Activated CD4-positive, alpha-beta T cell treated with anti-CD3 and anti-CD28 coated beads for 4 hours (primary cell): ENCODE measurements at places on chromosomes 5 and 9.

DNA sequence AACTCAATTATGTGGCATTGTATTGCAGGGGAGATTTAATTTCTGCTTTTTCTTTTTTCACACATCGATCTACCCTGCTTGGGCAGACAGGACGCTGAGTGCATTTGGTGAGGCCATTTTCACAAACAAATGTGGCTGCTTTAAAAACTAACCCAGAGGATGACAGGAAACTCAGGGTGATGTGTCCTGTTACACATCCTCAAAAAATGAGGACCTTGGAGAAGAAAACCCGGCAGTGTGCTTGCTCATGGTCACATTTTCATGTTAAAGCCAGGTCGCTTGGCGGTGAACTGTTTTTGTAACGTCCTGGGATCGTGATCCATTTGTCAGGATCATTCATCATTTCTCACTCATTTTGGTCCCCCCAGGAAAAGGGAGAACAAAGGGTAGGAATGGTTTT, 478.3 kb upstream of the ADAMTS16 start:
- no peak for DNase-seq

- DNase-seq = no peak
Measured at GRCh38 chr9:137975527-137975913, 97.9 kb downstream of the CACNA1B start.

GRCh38 chr5:78907255-78907891, 77.7 kb downstream of the ARSB start:
- DNase-seq = no peak

GRCh38 chr9:97484134-97484533, 17.3 kb upstream of the TMOD1 start:
- no peak for DNase-seq

DNA sequence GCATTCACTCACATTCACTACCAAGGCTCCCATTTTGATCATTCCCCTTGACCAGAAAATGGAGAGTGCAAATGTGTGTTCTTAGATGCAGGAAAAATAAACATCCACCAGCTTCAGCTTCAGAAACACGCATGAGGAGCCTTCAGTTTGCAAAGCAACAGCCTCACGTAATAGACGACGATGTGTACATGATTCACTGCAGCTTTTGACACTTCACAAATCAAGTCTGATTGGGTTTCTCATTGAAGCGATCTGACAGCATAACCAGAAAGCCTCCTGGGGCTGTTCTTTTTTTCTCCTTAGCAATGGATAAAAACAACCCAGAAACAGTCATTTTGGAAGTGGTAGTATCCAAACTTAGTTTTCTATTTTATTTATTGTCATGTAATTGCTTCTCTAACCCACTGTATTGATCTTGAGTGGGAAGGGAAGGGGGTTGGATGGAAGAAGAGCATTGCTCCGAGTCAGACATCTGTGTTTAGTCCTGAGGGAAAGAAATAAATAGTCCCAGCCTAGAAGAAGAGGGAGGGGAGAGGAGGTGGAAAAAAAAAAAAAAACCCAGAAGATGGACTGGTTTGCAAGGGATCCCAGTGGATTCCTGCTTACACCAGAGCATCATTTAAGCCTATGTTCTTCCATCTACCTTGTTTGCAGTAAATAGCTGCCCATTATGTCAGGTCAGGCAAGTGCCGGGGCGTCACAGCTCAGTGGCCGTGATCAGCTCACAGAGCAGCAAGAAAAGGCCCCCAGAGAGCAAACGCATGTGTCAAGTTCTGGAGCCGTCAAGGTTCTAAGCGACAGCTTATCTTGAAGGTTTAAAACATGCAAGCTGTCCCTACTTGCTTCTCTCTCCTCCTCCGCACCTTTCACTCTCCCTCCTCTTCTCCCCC, 190.2 kb upstream of the SNX2 start:
- no peak for DNase-seq

DNA sequence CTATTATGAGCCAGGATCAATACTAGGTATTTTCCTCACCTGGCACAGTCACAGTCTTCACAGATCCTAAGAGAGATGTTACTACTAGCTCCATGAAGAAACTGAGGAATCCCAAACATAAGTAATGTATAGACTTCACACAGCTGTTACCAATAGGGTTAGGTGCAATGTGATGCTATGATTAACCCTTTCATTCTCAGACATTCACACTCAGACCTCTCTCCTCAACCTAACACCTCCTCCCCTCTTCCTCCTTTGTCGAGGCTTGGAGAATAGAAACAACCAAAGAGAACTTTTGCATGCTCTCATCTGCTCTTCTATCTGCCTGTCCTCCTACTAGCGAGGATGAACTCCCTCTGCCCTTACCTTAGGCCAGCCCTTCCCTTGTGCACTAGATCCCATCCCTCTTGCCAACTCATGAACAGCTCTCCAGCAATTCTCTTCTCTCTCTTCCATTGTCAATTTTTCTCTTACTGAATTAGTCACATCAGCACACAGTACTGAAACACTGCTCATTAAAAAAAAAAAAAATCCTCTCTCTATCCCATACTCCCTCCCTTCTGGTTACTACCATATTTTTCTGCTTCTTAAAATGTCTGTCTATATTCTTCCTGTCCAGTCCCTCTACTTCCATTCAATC, 47.7 kb downstream of the MAPKAP1 start:
- no peak for DNase-seq

GRCh38 chr9:89892920-89893319, 288.1 kb downstream of the GADD45G start:
- no peak for DNase-seq

DNA sequence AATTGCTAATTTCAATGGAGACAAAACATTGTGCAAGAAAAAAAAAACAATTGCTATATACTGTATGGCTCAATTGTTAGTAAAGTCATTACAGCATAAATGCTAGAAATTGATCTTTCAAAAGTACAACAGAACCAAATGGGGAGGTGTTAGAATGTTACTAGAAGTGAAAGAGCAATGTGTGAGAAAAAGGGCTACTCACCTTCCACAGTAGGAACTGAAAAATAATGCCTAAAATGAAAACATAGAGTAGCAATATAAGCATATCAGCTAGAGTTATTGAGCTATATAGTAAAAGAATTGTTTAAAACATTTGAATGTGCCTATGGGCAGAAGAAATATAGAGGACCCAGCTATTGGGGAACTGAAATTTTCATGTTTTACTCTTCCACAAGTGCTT, 10.9 kb upstream of the RXFP3 start:
- DNase-seq = no peak

GRCh38 chr5:33938881-33939280, 2.7 kb downstream of the RXFP3 start:
- no peak for DNase-seq

- no peak for DNase-seq
Measured at GRCh38 chr5:135628771-135629563, 50.2 kb upstream of the CXCL14 start.

GRCh38 chr9:92724528-92725265, 39.9 kb downstream of the BICD2 start:
- no peak for DNase-seq

GRCh38 chr5:108251350-108251749, 130.5 kb downstream of the FBXL17 start:
- no peak for DNase-seq

DNA sequence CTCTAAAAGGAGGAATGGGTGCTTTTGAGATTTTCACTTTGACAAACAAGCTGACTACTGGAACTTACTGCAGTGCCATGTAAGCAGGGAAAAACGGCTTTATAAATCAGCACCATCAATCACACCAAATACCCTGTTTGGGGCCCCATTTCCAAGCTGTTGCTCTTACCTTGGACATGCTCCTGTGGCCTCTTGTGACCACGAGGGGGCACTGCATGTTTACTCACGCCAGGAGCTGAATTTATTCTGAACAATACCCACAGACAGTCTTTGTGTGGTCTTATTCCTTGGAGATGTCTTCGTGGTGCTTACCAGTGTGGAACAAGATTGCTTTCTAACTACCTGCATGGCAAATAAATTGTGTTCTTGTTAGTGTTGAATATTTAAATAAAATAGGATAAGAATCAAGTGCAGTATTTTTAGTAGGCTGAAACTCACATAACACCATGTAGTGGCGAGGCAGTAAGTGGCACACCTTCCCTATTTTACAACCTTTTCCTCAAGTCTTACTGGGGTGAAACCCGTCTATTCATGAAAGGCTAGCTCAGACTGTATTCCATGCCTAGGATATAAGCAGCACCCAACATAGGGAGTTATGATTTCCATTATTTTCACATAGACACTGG, 155.5 kb upstream of the NMUR2 start:
- peak; percentile 0 for DNase-seq

DNA sequence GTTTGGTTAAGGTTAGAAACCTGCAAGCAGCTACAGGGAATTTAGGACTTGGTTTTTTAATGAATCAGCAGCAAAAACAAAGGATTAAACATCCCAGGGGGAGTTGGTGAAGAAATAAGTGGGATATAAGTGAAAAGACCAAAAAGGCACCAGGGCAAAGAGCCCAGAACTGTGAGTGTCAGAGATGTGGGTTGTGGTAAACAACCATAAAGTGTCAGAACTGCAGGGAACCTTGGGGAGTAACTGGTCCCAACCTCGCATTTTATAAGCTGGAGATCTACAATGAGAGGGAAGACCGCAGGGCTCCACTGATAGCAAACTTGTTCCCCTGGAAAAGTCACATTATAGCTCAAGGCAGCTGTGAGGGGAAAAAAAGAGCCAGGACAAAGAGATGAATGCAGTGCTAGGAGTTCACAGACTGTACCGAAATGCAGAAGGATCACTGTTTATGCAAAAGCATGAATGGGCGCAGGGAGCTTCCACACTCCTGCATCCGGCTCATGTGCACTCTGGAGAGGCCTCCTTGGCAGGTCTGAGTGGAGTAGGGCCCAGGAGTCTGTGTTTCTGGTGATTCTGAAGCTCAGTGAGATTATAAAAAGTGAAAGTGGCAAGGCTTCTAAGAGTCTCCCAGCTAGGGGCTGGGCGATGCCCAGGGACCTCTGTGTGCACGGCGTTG, 156.3 kb downstream of the GOLPH3 start:
- DNase-seq = no peak

DNA sequence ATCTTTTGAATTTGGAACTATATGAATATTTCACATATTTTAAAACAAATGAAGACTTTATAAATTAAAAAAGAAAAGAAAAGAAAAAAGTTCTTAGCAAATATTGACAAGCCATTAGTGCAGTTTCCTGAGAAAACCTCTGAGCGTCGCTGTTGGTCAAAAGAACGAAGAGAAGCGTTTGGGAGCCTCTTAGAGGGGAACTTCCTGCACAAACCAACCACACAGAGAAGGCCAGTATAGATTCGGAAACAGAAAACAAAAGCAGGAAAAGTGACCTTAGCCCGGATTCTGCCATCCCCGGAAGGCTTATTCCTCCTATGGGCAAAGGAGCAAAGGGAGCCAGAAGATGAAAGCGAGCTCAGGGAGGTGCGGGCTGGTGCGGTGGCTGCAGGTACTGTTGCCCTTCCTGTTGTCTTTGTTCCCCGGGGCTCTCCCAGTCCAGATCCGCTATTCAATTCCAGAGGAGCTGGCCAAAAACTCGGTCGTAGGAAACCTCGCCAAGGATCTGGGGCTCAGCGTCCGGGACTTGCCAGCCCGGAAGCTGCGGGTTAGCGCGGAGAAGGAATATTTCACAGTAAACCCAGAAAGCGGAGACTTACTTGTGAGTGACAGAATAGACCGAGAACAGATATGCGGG, at the start of gene PCDHGB2:
TSS of gene PCDHGB2 (plus strand) at position 205 of the 637 bp plus-strand sequence. CDS start at position 347, 142 bp downstream.
- no peak for DNase-seq

DNA sequence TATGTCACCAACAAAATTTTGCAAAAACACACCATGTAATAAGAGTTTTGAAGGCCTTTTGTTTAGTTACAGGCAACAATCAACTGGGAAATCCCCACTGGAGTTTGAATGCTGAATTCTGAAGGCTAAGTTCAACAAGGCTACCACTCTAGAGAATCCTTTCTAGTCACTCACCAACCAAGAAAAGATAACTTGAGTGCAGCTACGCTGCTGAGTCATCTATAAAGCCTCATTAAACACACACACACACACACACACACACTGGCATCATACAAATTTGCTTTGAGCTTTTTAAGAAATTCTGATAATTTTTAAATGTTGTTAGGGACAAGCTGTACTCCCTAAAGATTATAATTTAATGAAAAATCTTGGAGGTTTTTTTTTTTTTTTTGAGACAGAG, 219.6 kb downstream of the DENND1A start:
- no peak for DNase-seq

DNA sequence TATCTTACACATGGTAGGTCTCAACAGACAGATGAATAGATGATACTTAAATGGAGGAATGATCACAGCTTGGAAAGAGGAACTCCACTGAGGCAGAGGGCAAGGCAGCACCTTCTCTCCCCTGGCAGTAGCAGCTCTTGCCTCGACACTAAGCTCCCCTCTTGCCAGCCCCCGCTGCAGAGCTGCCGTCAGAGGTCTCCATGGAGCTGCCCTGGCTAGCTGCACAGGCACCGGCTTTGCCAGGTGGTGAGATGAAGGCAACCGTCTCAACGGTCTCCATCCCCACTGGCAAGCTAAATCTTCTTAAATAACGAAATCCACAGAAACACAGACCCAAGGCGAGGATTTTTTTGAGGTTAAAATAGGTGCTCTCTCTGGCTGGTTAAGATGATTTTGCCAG, 81.2 kb downstream of the CRB2 start:
- no peak for DNase-seq

DNA sequence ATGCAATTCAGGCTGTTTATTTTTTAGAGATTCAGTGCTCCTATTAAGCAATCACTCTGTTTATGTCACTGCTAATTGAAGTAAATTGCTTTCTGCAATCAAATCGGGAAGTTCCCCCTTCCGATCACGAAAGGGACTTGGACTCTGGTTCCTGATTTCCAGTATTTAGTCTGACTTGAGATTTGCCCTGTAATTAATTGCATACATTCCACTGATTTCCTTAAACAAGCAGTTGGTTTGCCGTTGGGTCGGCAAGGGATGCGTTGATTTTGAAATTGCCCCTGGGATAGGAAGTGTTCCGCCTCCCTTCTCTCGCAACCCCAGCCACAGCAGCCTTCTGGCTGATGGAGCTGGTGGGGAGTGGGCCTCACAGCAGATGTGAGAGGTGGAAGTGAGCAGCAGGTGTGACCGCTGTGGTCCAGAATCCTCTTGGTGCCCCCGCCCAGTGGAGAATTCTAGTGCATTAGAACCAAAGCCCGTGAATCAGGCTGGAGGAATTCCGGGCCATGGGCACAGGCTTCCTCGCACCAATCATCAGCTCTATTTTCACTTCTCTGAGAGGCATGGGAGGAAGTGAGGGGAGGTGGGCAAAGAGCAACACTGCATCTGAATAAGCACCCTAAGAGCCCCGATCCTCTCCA, 102.5 kb downstream of the SPRY4 start:
- DNase-seq = no peak

GRCh38 chr5:59380350-59380951, 513.1 kb downstream of the PDE4D start:
- no peak for DNase-seq
